ENCODE measurements at places on chromosomes 13 and 19.

GRCh38 chr19:57689750-57690149 is 8.0 kb downstream of the ZNF551 start:
- DNase-seq, result no peak

- DNase-seq, result peak; percentile 70
These were observed at the start of gene ADAMTSL5 for GRCh38 chr19:1512671-1513498. ADAMTSL5 (minus strand) TSS chr19:1513019; CDS start chr19:1510943, 2,076 bp downstream.

DNA sequence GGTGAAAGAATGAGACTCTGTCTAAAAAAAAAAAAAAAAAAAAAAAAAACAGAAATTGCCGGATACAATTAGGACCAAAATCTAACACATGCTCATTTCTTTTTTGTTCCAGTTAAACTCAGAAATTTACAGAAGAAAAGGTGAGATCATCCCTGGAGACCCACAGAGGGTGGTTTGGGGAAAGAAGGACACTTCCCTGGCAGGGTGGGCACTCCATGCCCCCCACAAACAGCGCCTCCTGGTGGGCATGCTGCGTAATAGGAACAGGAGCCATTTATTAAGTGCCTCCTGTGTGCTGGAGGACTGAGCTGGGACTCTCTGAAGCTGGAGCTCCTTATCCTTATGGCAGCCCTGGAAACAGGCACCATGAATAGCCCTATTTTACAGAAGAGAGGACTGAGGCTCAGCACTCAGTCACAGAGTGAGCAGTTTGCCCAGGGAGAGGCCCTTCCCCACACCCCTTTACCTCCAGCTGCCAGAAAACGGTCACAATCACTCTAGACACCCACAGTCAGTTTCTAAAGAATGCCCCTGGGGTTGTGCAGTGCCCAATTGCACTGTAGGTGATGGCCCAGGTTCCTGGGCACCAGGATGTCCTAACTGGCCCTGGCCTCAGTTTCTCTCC is 10.1 kb downstream of the C19orf38 start:
- no peak for DNase-seq

DNA sequence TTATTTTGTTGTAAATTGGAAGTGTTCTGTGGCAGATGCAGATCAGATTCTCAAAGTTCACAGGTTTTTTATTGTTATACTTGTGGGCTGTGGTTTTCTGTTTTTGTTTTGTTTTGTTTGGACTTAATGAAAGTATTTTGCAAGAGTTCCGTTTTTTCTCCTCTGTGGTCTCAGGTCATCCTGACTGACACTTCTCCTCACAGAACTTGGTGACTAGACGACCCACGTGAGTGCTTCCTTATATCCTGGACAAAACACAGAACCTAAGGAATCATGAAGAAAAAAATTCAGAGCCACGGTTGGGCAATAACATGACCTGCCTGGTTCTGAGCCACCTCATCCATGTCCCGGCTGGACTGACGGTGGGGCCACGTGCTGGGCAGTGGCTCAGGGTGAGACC is 2.5 kb upstream of the RFPL4AL1 start:
- DNase-seq, result no peak
